Foreskin keratinocyte (primary cell): ENCODE measurements at places on chromosomes 1 and 21. TPM values are rescaled to one million over a fixed set of nuclear protein-coding genes. Genes with fewer than 3 reads are reported as not detected.

ZNF683 gene
- not detected in 2 replicates for polyA plus RNA-seq

TATDN3 gene
- polyA plus RNA-seq: 8.3 and 8.9 TPM in 2 replicates

- DNase-seq: peak; percentile 16
Observed at GRCh38 chr1:181043025-181043888, 9.5 kb downstream of the MR1 start.

DNA sequence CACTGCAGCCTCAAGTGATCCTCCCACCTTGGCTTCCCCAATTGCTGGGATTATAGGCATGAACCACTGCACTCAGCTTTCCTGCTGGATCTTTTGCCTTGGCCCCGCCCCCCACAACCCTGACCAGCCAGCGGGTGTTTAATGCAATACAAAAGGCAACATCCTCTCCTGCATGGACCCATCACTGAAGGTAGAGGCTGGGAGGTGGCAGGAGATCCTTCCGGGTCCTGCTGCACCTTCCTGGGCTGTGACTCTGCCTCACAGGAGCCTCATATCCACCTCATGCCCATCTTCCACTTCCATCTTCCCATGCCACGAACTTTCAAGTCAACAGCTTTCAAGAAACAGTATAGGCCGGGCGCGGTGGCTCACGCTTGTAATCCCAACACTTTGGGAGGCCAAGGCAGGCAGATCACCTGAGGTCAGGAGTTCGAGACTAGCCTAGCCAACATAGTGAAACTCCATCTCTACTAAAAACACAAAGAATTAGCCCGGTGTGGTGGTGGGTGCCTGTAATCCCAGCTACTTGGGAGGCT, 11.7 kb upstream of the WNT9A start:
- no peak for DNase-seq

DNA sequence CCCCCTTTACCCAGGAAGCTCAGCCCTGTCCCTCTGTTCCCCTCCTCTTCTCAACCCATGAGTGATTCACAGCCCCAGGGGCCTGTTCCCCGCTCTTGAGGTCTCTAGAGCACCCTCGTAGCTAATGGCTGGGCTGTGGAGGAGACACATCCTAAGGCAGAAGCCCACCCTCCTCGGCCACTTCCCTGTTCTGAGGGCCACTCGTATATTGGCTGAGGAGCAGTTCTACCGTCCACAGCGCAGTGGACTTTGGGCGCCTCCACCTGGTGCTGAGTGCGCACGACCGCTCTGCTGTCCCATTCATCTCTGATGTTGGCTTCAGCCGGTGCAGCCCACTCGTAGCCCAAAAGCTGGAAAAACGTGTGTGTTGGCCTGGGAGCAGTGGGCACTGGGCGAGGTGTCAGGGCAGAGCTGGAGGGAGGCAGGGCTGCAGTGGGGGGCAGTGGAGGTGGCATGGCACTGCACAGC, 24.5 kb upstream of the PKP1 start:
- DNase-seq: no peak
